ENCODE measurements at places on chromosomes 1 and 21.

GRCh38 chr21:36127977-36128376, 6.9 kb upstream of the CBR3 start:
- no peak for DNase-seq

DNA sequence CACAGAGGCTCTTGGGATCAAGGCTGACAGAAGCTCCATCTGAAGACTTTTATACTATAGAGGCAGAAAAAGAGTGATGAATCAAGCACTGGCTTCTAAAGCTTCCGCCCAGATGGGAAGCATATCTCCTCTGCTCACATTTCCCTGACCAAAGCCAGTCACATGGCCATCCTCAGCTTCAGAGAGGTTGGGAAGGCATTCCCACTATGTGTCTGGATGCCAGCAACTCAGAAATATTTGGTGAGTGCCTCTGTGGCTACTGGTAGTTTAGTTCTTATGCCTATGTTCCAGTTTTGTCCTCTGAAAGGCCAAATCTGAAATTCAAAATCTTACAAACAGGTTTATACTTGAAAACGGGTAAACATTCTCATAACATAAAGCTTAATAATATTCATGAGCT, 9.9 kb upstream of the DISC1 start:
- no peak for DNase-seq

GRCh38 chr1:198350456-198350855, 190.0 kb downstream of the ATP6V1G3 start:
- DNase-seq, result no peak

DNA sequence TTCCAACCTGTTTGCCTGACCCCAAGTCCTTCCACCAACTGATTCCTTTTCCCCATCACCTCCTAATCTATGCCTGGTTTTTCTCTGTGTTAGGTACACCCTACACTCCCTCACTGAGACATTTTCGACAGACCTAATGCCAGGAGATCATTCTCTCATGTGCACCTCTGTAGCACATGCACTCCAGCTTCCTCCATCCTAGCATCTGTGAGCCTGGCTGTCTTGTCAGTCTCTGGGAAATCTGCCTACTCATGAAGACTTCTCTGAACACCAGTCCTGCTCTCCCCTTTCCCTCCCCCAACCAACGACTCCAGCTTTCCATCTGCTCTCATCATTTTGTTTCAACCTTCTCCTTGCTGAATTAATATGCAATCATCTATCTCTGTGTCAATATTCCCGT, 987 bp downstream of the MED8 start:
- DNase-seq, result no peak

- no peak for DNase-seq
These were observed 59.1 kb upstream of the CRB1 start for GRCh38 chr1:197208945-197209344.

DNA sequence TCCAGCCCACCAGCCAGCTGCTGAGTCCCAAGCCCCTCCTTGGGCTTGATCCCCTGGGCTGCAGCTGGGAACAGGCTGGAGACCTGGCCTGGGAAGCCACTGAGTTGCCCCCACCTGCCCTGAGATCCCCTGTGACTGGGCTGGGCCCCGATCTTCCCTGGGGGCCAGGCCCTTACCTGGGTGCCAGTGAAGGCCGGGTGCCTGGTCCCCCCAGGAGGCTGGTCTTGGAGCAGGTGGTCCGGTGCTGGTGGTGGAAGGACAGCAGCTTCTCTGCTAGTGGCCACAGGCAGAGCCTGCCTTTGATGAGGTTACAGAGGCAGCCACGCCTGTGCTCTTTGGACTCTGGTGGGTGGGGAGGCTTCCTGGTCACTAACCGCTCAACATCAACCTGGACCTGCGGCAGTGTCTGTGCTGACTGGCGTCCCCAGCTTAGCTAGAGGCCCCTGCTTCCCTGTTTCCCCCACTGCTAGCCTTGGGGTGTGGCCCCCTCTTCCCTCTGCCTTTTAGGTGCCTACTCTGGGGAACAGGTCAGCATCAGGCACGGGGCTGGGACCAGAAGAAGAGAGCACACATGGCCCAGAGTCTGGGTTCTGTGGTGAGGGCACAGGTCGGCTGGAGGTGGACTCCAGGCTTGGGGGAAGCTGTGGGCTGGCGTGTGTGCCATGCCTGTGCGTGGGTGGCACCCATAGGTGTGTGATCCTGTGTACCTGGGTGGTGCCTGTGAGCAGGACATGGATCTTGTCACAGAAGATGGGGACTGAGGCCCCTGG, at the start of gene EPS8L3:
Gene EPS8L3, minus strand, starts transcription at position 278 of the 770 bp plus-strand sequence. CDS start 2,174 bp downstream, outside the sequence.
- DNase-seq, result no peak

DNA sequence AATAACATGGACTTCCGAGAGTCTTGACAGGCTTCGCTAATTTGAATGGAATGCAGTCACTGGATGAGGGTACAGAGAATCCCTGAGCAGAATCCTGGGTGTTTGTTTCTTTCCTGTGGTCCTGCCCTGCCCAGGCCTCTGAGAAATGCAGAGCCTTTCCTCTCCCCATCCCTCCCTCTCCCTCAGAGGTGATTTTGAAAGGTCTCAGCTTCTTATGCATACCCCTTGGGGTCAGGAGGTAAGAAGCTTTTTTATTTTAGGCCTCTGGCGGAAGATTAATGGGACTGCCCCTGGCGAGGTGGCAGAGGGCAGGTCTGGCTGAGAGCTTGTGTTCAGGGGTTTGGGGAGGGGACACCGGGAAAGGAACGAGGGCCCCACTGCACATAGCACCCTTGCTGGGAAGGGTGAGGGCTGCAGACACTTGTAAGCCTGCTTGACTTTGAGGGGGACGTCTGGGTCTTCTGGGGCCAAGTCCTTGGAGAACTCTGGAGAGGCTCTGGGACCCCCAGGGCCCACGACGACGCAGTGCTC, 116.5 kb upstream of the SLC45A1 start:
- DNase-seq, result no peak

DNA sequence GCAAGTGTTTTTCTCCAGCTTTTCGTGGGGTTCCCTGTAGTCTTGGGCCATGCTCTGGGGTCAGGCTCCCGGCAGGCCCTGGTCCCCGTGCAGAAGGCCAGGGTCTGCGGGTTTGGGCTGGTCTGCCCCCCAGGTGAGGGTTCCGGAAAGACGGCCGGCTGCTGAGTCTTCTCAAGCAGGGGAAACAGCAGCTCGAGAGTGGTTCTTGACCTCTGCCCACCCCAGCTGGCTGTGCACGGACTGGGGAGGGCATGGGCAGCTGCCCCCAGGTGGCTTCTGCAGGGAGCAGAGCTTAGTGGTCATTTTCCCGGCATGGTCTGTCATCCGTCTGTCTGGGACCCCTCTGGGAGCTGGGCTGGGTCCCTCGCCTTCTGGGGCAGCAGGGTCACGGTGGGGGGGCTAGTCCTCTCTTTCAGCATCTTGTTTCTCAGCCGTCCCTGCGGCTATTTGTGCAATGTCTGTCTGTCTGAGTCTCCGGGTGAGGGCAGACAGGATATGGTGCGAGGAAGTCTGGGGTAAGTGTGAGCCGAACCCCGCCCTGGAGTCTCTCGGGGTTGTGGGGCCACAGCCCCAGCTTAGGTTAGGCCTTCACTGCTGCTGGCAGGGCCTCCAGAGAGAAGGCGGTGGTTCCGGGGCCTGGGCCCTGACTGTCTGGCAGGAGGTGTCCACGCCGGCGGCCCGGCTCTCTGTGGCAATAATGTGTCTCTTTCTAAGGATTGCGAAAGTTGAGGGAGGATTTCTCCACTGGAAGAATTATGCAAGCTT, 6.1 kb downstream of the SKI start:
- peak; percentile 49 for DNase-seq

- DNase-seq, result no peak
These were observed 159.0 kb downstream of the CASZ1 start for GRCh38 chr1:10637400-10637799.
